Aorta (tissue), 5 donors: ENCODE measurements at places on chromosomes 5 and 9. TPM values are rescaled to one million over a fixed set of nuclear protein-coding genes. Genes with fewer than 3 reads are reported as not detected.

Gene FRMD3
- total RNA-seq, result 7.2 TPM

Gene FGF18
- 2.9 TPM for total RNA-seq

Gene OR1J2
- total RNA-seq, result not detected

Gene CDH18
- total RNA-seq, result not detected

Gene GALNT12
- 12.6 TPM for total RNA-seq

Gene PCSK1
- total RNA-seq, result 1.8 TPM
